Activated T-helper 1 cell treated with anti-CD3 and anti-CD28 coated beads, Interleukin-2, amount 50 U/mL, for 16 hours (primary cell): ENCODE measurements at places on chromosomes 7 and 10.

- DNase-seq = no peak
These were observed 188.4 kb upstream of the COL1A2 start for GRCh38 chr7:94206295-94206694.

GRCh38 chr10:23479798-23480473, 41.1 kb downstream of the OTUD1 start:
- DNase-seq = no peak

DNA sequence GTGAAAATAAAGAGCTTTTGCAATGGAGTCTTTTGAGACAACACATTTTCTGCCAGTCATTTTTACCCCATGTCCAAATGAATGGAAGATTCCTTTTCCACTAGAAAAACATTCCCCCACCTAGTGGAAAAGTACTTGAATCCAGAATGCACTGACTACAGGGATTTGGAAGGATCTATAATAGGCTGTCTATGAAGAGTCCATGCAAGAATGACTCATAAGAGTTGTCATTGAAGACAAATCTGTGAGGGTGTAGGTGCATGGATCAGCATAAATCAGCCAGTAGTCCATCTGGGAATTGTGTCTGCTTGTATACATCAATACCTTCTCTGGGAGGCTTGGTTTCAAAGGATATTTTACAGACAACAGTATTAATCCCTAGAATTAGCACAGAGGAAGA, 32.5 kb upstream of the TRUB1 start:
- no peak for DNase-seq

GRCh38 chr7:42285383-42285824, 48.4 kb upstream of the GLI3 start:
- no peak for DNase-seq

DNA sequence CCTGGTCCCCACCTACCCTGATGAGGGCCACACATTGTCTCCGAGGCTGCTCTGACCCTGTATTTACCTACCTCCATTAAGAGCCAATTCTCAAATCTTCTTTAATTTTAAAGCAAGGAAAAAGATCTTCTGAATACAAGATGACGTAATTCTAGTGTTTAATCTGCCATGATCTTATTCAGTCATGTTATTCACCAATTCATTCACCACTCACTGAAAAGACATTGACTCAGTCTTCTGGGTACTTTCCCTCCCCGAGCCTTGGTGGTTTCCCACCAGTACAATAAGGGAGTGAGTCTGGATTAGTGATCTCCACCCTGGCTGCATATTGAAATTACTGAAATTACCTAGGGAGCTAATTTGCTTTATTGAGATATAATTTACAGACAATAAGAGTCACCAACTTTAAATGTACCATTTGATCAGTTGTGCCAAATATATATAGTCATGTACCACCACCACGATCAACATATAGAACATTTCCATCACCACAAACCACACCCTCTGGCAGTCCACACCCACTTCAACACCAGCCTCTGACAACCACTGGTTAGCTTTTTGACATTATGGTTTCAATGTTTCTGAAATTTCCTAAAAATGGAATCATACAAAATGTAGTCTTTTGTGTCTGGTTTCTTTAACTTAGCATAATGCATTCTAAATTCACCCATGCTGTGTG, 117.5 kb upstream of the UNC5B start:
- no peak for DNase-seq

DNA sequence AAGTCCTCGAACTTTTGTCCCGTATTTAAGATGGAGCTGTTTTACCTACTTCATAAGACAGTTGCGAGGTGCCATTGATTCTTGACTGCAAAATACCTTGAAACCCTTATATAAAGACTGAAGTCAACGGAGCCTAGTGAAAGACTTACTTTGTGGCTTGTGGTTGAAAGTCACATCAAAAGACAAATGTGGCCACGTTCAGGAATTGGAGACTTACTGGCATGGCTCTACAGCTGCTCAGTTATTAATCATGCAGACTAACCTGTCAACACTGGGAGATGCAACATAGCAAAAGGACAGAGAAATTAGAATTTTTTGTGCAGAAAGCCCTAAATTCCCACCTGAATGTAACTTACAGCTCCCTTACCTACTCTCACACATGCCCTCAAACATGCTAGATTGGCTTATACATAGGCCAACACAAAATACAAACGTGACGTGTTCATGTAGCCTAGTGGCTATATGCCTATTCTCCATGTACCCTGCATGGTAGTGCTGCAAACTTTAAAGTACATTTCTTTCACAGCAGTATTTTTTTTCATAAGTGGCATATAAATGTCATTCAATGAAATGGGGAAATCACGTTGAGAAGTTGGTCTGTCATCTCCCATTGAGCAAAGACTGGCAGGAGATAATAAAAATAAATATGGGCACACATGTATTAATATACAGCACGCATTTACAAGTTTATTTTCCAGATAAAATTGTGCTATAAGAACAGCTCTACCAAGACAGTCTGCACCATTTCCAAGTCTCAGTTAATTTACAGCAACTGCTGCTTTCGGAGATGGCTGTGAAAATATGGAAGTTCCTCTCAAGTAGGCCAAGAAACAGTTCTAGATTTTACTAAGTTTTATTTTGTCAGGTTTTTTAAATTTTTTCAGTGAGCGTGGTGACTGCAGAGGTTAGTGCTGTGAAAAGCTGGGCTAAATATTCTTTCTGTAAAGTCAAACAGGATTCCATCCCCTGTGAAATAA, 170.4 kb upstream of the C7orf33 start:
- no peak for DNase-seq

DNA sequence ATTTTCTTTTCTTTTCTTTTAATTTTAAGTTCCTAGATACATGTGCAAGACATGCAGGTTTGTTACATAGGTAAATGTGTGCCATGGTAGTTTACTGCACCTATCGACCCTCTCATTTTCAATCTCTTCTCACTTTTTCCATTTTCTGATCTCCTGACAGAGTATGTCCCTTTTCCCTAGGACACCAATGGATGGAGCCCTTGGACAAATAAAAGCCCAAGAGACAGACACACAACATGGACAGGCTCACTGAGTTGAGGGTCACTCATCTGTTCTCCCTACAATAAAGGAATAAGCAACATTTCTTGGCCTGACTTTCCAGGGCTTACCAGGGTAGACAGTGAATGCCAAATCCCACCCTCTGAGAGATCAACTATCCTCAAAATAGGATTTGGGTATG, 15.2 kb upstream of the UBE2D1 start:
- DNase-seq = no peak

DNA sequence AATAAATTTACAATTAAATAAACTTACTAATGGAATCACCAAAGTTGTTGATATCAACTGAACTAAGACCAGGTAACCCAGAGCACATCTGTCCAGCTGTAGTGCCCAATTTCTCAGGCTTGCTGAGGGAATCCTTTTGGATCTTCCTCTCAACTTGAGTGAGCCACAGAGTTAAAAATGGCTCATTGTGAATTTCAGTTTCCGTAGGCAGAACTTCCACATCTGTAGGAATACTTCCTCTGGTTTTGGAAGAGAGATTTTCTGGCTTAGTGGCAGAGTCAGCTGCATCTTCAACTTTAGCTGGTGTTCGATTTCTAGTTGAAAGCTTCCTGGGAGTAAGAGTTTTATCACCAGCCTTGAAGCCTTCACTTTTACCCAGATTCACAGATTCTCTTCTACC, 11.3 kb downstream of the MKI67 start:
- no peak for DNase-seq

DNA sequence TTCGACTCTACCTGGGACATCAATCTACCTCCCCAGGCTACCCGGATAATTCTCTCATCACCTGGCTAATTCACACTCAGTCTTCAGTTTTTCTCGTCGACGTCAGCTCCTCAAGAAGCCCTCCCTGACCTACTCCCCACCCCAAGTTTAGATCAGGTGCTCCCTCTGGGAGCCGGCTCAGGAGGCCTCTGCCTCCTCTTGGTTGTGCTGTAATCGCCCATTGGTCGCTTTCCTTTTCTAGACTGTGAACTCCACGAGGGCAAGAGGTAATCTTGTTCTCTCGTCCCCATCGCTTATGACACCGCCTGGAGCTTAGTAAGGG, 461 bp upstream of the WIPF3 start:
- no peak for DNase-seq

DNA sequence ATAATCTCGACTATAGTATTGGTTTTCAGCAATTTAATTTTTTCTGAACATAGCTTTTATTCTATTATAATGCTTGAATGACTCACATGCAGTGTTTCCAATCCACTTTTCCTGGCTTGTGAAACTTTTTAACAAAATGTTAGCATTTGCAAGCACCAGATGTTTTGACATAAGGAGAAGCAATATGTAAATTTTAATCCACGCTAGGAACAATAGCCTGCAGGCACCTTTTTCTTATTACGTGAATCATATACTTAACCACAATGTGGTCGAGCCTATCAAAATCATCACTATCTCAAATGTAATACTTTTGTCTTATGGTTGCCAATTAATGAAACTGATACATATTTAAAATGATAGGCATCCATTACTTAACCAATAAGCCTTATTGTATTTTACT, 97.1 kb downstream of the TFEC start:
- DNase-seq = no peak

- DNase-seq = no peak
These were observed 219.6 kb upstream of the SHH start for GRCh38 chr7:156031679-156032478.

GRCh38 chr10:86108696-86109095, 257.9 kb downstream of the GRID1 start:
- no peak for DNase-seq

GRCh38 chr10:78173360-78174015, 139.8 kb downstream of the RPS24 start:
- DNase-seq = no peak

GRCh38 chr7:77888998-77889397, 90.4 kb downstream of the PHTF2 start:
- no peak for DNase-seq

GRCh38 chr10:67401711-67402110, 294.3 kb downstream of the CTNNA3 start:
- DNase-seq = no peak

GRCh38 chr7:18808026-18808425, 309.4 kb downstream of the TWIST1 start:
- DNase-seq = no peak

- no peak for DNase-seq
These were observed 168.4 kb upstream of the IMMP2L start for GRCh38 chr7:111730476-111731300.

DNA sequence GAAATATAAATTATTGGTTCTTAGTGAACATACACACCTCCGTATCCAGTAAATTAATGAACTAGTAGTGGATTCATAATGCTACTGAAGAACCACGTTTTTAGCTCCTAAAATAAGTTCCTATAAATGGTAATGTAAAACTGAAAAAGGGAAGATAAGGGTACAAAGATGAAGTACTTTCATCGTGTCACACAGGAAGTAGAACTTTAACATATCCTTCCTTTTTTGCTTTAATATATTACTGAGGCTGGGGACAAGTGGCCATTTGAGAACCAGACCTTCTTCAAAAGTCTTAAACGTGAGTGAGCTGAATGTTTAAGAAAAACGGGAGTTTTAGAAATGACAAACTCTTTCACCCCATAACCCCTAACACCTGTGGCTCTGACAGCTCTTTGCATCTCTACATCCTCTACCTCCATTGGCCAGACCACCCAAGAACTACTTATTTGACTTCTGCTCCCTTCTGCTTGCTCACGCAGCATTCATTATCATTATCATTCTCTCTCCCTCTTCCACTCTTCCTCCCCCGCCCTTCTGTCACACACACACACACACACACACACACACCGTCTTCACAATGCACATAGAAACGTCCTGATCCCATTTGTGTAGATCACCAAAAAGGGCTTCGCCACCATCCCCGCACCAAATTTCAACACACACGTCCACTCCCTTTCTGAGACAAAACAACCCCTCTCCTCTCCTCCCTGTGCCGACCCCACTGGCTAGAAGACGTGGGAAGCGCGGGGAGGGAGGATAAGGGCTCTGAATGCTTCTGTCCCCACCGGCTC, 677 bp downstream of the SKAP2 start:
- no peak for DNase-seq

DNA sequence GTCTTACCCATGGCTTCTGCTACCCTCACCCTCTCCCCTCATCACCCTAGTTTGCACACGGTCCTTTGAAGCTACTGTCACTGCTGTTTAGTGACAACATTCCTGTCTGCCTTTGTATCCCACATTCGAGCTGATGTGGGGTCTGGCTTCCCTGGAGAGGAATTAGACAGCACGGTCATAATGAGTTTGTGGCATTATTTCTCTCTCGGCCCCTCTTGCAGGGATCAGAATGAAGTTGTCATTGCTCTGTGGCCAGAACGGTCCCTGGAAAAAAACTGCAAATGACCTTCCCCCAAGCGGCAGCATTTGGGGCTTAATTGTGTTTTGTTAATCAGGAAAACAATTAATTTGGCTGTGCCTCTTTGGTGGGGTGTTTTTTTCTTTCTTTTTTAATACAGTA, 317.2 kb upstream of the PODXL start:
- DNase-seq = no peak

GRCh38 chr10:24240041-24240751, 31.3 kb downstream of the KIAA1217 start:
- DNase-seq = no peak

DNA sequence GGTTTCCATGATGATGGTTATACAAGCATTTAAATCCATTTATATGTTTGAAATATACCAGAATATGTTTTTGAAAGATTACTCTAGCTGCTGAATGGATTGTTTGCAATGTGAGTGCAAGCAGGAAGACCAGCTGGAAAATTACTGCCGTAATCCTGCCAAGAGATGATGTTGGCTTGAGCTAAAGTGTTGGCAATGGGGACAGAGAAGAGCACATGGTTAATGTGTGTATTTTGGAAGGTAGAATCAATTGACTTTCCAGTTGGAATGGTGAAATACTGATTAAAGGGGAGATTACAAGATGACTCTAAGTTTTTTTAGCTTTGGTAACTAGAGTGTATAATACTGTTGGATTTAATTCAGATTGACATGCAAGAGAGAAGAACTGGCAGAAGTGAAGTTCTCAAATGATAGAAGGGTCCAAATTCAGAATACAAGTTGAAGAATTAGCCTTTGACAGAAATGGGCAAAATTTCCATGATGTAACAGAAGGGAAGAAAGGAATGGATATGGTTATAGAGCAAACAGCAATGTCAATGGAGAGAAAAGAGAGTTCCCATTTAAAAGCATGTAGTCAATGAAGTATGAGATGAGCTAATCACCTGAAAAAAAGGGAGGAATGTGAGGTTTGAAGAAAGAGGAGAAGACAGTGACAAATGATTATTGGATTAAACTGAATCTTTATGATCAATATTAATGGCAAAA, 422.0 kb downstream of the CDC14C start:
- DNase-seq = no peak

- no peak for DNase-seq
These were observed 21.4 kb upstream of the GPR146 start for GRCh38 chr7:1022801-1023465.

- no peak for DNase-seq
These were observed 16.0 kb downstream of the PALD1 start for GRCh38 chr10:70494536-70494935.

GRCh38 chr10:30749385-30749784, 119.8 kb upstream of the LYZL2 start:
- no peak for DNase-seq

GRCh38 chr10:131461093-131461492, 149.6 kb upstream of the TCERG1L start:
- DNase-seq = no peak
